ENCODE measurements at places on chromosomes 11 and 22.

GRCh38 chr22:37681001-37681424 lies 5.1 kb upstream of the NOL12 start:
- DNase-seq, result no peak

DNA sequence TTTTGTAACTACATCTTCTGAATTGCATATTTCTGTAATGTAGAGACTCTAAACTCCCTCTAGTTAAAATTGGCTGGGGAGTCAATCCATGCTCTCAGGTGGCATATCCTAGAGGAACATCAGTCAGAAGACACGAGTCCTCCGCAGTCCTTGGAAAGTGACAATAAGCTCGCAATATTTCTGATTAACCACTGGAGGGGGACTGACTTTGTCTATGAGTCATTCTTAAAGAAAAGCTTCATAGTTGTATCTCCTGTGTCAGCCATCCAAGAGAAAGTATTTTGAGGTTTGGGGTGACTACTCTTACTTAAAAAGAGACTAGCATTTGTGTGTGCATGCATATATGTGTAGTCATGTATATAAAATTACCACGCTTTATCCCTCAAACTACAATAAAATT lies 60.2 kb downstream of the SLN start:
- DNase-seq, result no peak

GRCh38 chr22:29377979-29378378 lies 10.4 kb downstream of the AP1B1 start:
- DNase-seq, result no peak

- DNase-seq, result no peak
Observed at GRCh38 chr11:19938169-19938856, 222.0 kb downstream of the DBX1 start.

DNA sequence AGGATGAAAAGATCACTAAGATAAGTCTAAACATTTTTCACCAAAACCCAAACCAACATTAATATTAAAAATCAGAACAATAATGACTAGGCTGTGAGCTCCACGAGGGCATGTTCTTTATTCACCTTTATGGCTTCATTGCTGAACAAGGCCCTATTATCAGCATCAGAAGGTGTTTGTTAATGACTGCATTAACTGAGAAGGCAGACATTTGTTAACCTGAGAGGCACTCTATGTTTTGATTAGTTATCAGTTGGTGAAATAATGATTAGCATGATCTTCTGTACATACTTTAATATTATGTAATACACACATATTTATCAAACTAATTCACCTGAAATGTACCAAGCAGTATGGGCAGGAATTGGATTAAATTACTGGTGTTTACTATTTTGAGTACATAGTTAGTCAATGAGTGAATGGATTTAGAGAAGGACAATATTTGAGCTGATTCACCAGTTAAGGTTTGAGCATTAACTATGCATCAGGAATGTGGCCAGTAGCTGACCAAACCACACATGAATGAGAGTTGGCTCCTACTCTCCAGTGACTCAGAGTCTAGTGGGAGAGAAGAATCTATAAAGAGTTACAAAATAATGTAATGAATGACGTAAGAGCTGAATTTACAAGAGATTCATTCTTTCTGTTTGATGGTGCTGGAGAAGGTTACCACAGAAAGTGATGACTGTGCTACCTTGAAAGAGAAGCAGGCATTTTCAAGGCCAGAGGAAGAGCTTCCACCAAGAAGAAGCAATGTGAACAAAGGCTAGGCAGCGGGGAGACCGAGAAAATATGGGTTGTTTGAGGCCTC lies 6.7 kb downstream of the IL18 start:
- DNase-seq, result no peak

GRCh38 chr11:2390725-2391151 lies 9.8 kb upstream of the TSSC4 start:
- no peak for DNase-seq

DNA sequence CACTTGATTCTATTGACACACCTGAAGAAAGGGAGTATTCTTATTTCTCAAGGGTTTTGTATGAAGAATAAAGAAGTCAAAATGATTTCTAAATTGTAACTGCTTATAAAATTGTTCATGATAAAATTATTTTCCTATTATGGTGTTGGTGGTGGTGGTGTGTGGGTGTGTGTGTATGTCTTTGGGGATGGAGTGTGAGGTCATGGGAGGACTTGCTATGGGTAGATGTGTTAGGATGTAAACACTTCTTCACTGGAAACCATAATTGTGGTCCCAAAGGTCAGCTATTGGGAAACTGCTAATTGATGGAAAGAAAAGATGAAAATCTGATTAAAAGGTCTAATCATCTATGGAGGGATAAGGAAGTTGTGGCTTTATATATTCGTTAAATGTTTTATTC lies 5.1 kb downstream of the TRIM22 start:
- DNase-seq, result no peak

- DNase-seq, result no peak
Observed at GRCh38 chr11:66365711-66366619, 5.6 kb downstream of the SLC29A2 start.

- peak; percentile 25 for DNase-seq
Observed at GRCh38 chr11:74449369-74449931, 17.9 kb downstream of the KCNE3 start.

DNA sequence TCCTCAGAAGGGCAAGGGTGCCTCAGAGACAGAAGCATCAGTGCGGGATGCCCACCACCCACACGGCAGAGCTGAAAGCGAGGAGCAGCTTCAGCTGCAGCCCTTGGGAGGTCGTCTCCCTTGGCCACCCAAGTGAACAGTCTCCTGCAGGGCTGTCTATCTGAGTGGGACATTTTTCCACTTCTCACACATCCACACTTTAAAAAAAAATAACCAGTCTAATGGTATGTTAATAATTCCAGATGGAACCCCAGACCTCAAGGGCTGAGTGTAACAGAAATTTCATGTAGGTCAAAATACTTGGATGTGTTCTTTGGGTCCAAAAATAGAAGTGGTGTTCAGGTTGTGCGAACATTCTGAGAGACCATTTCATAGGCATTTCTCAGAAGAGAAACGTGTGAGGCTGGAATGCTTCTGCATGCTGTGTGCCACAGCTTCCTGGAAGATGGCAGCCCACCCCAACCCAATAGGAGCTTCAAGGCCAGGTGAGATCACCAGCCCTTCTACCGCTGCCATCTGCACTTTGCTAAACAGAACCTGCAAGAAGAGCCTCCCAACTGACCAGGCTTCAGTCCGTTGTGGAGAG lies 623.2 kb downstream of the OPCML start:
- DNase-seq, result no peak

GRCh38 chr11:117287668-117288067 lies 3.5 kb upstream of the BACE1-AS start:
- no peak for DNase-seq

DNA sequence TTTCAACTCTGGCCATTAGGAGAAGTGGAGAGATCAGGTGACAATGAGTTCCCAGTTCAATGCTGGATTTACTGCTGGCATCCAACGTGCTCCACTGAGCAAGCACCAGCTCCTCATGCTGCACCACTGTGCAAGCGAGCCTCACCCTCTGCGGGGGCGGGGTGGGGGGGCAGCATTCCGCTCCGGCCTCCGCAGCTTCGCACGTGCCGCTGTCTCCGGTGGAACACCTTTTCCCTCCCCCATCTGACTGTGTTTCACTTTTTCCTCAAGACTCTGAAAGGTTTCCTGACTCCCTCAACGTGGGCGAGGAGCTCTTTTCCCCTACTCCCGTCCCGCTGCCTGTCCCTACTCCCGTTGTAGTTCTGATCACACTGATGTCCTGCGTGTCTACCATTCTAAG lies 835 bp upstream of the RHOD start:
- DNase-seq, result no peak

GRCh38 chr11:97739932-97740800 lies 1280.6 kb upstream of the CNTN5 start:
- no peak for DNase-seq

DNA sequence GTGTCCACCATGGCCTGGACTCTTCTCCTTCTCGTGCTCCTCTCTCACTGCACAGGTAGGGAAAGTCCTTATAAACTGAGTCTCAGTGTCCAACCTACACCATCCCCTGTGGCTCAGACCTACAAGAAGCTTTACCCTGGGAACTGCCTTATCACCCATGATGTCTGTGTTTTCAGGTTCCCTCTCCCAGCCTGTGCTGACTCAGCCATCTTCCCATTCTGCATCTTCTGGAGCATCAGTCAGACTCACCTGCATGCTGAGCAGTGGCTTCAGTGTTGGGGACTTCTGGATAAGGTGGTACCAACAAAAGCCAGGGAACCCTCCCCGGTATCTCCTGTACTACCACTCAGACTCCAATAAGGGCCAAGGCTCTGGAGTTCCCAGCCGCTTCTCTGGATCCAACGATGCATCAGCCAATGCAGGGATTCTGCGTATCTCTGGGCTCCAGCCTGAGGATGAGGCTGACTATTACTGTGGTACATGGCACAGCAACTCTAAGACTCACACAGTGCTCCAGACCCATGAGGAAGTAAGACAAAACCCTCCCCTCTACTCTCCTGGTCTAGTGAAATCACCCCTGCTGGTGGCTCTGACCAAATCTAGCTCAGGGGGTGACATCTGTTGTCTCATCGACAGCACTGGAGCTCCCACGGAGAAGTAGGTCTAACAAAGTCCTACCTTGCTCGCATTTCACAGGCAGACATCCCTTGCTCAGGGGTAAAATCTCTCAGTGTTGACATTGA lies 74.3 kb downstream of the VPREB1 start:
- DNase-seq, result no peak

DNA sequence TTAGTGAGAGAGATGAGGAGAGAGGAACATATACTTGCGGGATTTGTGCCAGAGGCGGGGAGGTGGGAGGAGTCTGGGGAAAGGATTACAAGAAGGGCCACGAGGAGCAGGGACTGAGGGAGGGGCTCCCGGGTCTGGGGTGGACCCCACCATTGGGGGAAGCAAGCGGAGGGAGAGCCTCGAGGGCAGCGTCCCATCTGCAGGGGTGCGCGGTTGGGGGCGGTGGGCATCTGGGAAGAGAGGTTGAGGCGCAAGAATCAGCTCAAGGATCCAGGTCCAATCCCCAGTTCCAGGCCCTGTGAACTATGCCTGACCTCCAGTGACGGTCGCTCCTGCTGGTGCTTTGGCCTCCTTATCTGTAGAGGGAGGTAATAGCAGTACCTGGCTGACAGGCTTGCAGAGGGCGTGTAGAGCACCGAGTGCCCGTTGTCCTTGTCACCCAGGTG lies 38.0 kb downstream of the ADAMTS15 start:
- no peak for DNase-seq

- DNase-seq, result no peak
Observed at GRCh38 chr11:95371153-95371552, 140.2 kb upstream of the SESN3 start.

GRCh38 chr11:102966011-102966410 lies 10.5 kb upstream of the MMP13 start:
- DNase-seq, result no peak

GRCh38 chr22:48592488-48592887 lies 1235.2 kb downstream of the BRD1 start:
- DNase-seq, result no peak

DNA sequence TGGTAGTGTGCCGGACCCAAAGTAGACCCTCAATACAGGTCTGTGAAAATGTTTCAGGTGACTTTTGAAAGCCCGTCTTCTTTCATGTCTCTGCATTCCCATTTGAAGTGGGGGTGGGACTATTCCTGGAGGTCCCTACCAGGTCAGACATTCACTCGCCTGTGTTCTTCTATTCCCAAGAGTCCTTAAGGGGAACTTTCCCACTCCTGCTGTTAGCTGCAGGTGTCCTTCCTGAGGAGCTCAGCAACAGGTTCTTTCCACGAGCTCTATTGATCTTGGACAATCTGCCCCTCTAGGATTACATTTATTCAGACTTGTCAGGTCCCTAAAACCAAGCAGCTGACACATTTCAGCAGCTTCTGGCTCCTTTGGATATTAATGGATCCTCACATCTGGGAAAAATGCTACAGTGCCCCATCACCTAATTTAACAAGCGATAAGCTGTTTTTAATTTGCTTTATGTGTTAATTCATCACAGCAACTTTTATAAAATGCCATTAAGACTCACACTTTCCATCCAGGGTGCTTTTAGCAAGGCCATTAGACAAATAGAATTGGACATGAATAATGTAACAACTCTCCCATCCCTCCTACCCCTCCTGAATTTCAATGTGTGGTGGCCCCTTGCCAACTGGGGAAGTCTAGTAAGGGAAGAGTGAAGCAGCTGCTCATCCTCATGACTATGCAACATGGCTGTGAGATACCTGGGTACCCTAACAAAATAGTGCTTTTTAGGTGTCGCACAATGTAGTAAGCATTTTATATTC lies 259.5 kb upstream of the CCDC90B start:
- DNase-seq, result no peak

DNA sequence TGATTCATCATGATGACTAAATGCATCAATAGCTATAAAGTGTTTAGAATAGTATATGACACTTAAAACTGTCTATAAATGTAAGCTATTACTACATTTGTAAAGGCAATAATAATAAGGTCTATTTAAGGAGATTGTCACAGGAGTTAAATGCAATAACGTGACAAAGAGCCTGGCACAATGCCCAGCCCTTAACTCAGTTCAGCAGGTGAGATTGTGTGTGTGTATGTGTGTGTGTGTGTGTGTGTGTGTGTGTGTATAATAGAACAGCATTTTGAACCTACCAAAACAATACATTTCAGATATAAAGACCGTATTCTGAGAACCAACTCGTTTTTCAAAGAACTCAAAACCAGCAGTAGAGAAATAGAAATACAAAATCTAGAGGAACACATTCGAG lies 177.5 kb downstream of the MYO18B start:
- DNase-seq, result no peak

DNA sequence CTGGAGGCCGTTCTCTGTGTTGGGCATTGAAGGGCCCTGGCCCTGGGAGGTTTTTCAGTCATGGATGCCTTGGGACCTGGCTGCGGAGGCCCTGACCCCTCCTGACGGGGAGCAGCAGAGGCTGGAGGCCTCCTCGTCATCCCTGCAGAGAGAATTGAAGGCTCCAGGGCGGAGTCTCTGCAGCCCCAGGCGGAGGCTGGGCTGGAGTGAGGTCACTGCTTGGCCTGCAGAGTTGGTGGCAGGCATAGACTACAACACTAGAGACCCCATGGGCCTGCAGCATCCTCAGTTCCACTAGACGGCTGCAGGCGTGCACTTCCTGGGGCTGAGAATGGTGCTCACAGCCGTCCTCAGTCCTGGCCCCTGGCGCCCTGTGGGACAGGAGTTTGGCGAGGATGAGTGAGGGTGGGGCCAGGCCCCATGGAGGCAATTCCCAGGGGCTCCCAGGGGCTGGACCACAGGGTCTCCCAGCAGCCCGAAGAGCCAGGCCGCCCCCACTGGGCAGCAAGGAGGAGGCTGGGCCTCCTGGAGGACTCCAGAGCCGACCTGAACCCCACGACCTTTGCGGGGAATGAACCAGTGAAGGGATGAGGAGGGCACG lies 1194.9 kb downstream of the BRD1 start:
- DNase-seq, result no peak

DNA sequence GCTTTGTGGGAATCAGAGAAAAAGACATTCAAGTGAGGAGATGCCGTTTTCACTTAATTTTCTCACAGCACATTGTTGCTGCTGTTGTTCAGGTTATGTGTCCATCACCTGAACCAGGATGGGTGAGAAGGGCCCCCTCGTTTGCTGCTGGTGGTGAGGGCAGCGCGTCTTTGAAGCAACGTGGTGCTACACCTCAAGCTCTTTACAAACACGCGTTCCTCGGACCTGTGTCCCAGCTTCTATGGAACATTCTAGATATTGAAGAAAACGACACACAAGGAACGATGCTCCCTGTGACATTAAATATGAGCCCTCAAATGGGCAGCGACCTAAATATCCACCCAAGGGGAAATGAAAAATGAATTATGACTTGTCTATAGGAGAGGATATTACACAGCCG lies 418.6 kb downstream of the MN1 start:
- DNase-seq, result no peak

- DNase-seq, result no peak
Observed at GRCh38 chr11:110471371-110471770, 41.6 kb downstream of the FDX1 start.

Measured in central memory CD8-positive, alpha-beta T cell (primary cell).